ENCODE measurements at places on chromosomes 2 and 18.

- DNase-seq: no peak
Measured at GRCh38 chr2:225690153-225690552, 290.6 kb downstream of the NYAP2 start.

DNA sequence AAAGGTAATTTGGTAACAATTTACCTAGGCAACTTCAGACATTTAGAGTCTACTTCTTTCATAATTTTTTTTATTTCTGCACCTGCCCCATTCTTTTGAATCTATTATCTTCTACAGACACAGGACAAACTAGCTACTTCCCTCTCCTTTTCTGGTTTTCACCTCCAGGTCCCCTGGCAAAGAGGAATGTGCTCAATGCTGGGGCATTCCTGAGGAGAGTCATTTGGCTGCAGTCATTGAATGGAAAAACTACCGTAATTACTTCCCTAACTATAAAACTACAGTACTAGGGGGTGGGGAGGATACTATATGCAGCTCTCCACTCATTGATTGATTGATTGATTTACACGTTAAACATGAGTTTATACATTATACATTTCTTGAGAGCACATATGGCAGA, 11.2 kb upstream of the ARHGAP28 start:
- DNase-seq: no peak

- no peak for DNase-seq
Measured at GRCh38 chr2:230429513-230429912, 13.5 kb downstream of the SP100 start.

DNA sequence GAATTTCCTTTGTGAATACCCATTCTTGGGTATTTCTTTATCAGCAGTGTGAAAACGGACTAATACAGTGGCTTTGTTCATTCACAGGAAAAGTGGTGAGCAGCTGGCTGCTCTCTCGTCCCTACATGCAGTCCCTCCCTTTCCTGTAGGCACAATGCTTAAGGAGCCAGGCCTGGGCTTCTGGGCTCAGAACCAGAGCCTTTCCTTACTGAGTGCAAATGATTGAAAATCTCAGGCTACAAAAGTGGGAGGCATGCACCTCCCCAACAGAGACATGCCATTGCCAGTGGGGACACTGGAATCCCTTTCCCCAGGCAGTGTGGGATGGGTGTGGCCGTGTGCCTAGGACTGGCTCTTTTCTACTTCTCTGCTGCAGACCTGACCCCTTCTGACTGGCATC, 61.3 kb downstream of the MCFD2 start:
- no peak for DNase-seq

DNA sequence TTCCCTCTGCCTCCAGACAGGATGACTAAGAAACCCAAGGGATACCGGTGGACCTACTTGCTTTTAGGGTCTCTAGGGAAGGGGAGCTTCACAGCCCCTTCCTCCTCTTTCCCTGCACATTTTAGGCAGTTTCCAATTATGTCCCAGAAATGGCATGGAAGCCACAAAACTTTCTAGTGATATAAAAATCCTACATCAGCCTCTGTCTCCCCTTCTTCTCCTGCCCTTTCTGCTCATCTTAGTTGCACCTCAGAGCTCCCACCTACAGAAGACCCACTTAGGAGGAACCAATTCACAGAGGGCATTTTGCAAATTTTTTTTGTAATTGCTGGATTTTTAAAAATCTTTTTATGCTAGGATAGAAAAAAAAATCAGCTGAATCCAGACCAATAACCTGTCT, 263.1 kb downstream of the TNS1 start:
- DNase-seq: no peak

DNA sequence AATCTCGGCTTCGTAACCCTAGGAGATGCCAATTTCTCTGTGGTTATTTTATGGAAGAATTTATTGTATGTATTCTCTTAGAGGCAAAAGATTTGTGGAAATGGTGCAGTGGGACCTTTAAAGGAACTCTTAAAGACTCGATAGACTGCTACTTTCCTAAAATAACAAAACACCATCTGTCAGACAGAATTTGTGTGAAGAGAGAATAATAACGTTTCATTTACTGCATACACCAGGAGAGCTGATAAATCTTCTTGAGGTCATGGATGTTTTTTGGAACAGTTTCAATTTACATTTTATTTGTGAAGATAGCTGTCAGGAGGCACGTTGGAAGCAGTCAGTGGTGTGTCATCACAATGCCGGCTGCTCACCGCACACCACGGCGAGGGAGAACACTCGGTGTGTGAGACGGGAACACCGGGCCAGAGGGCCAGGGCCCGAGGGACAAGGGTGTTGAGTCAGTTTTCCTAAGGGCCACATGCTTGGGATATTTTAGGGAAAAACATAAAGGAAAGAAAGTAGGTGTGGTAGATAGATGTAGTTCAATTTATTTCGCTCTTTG, 1681.0 kb upstream of the DDX18 start:
- DNase-seq: no peak

- no peak for DNase-seq
Measured at GRCh38 chr2:102184568-102184967, 2.3 kb upstream of the IL1RL2 start.
